ENCODE measurements at places on chromosomes 2 and 18. TPM values are rescaled to one million over a fixed set of nuclear protein-coding genes. Genes with fewer than 3 reads are reported as not detected.
A peak's percentile ranks its signal among the peaks of the same experiment; 100 is the strongest.

STPG4 gene
- total RNA-seq = not detected

PTGR3 gene
- total RNA-seq = 27.5 TPM

MARCO gene
- 17.1 TPM for total RNA-seq

GKN1 gene
- not detected for total RNA-seq

DNA sequence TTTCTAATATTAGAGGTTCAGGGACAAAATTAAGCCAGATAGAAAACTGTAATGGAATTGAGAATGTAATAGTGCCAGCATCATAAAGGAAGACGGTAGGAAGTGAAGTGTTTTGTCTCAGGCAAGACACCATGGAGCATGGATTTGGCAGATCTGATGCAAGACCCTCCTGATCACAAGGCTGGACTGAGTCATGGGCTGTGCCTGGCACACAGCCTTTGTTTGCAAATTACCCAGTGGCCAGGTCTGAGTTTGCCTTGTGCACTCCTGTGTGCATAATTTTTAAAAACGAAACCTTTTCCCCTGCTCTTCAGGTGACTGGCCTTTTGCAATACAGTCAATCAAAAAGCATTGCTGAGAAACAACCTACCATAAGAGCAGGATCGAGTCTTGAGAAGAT, 2.0 kb upstream of the UPP2 start:
- H3K27me3 ChIP-seq = no peaks in the 10 kb centered on the region
- H3K4me1 ChIP-seq = no peaks in the 10 kb centered on the region
- no peak overlapping the region for H3K4me3 ChIP-seq

DNA sequence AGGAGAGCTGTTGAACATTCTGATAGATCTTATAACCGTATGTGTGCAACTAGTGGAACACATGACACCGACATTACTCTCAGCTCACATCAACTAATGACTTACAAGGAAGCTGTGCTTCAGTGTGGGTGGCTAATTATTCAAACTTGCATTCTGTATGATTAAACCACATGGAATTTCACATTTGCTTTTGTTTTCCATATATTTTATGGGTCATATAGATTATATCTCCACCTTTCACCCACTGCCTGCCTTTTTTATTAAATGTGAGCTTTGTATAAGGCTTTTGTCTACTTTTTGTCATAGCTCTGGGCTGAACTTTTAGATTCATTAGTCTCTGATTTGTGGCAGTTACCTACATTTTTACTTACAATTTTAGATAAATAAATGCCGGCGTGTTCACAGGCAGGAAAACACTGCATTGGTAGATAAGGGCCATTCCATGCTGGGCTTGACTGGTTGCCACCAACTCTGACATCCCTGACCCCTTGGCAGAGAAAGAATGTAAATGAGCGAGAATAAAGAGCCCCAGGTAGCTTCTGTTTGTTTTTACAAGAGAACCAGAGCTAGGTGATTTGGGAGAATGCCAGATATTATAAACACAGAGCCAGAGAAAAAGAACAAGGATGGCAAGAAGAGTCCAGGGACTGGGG, 35.7 kb downstream of the LYPD6 start:
- peak; percentile 10 for DNase-seq
- H3K36me3 ChIP-seq = no peaks in the 10 kb centered on the region
- H3K4me3 ChIP-seq = no peak overlapping the region
- no peaks in the 10 kb centered on the region for H3K27me3 ChIP-seq
- H3K4me1 ChIP-seq = peaks cover 9% of the 10 kb centered on the region

DNA sequence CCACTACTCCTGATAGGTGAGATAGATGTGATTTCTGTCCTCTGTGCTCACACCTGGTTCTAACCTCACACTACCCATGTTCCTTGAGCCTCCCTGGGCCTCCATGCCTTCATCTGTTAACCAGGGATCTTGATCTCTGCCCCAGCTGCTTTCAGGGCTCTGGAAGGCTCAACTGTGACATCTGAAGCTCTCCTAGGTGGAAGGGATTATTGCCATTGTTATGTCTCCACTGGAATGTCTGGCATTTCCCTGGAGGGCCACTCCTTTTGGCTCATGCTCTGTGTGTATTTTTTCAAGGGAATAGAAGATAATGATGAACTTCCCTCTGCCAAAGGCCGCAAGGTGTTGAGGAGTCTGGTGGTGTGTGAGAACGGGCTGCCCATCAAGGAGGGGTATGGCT, 41.2 kb downstream of the PCARE start:
- no peaks in the 10 kb centered on the region for H3K27me3 ChIP-seq
- no peak overlapping the region for H3K4me3 ChIP-seq
- DNase-seq = no peak
- H3K36me3 ChIP-seq = no peaks in the 10 kb centered on the region
- no peak overlapping the region for H3K27ac ChIP-seq
